ENCODE measurements at places on chromosomes 6 and 20.

DNA sequence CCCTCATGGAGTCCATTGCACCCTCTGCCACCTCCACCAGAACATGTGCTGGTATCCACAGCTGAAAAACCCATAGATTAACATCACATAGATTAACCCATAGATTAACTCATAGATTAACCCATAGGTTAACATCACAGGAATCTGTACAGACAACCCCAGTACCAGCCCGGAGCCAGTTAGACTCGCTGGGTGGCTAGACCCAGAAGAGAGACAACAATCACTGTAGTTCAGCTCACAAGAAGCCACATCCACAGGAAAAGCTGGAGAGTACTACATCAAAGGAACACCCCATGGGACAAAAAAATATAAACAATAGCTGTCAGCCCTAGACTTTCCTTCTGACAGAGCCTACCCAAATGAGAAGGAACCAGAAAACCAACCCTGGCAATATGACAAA lies 25.1 kb downstream of the SERPINB9 start:
- DNase-seq: no peak

DNA sequence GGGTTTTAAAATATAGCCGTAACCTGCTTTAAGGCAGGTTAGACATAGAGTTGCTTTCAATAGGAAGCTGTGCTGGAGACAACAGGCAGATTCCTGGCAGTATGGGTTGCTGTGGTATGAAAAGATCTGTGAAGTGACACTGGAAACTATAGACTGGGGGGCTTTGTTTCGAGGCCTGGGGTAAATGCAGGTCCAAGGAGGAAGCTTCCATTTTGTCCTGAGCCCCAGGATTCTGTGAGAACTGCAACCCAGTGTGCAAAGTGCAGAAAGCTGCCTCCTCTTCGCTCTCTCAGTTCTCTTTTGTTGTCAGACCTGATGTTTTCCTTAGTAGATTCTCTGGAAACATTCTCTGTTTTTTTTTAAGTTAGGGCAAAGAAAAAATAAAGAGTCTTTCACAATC lies 86.9 kb downstream of the LYRM4 start:
- peak; percentile 40 for DNase-seq

DNA sequence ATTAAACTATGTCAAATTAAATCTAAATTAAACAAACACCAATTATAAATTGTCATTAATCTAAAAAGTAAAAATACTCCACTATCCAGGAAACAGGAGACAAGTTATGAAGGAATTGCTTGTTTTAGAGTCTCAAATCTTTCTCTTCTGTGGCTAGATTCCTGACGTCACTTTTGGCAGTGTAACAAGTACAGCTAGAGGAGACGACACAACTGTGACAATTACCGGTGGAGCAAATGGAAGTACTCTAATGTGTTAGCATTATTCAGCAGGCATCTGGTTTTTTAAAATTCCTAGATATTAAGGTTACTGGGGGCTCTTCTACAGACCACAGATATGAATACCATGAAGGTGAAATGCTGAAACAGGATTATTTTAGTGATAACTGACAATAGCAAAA lies 1042.7 kb downstream of the EPHA7 start:
- DNase-seq: no peak

DNA sequence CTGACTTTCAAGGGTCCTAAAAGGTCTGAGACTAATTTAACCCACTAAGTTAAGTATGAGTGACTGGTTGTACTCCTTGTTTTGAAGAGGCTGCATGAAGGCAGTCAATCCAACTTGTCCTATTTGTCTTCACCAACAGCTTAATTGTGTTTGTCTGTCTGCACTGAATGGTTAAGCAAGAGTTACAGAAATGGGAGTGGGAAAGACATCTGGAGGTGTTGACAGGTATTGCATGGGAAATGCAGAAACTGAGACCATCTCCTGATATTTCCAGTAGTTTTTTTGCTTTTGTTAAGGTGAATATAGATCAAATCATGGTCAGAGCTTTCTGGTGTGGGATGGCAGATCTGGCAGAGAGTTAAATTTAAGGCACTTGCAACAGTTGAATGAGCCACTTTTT lies 6.5 kb downstream of the FUT9 start:
- DNase-seq: no peak

GRCh38 chr6:34462551-34462971 lies 3.3 kb upstream of the PACSIN1 start:
- no peak for DNase-seq

DNA sequence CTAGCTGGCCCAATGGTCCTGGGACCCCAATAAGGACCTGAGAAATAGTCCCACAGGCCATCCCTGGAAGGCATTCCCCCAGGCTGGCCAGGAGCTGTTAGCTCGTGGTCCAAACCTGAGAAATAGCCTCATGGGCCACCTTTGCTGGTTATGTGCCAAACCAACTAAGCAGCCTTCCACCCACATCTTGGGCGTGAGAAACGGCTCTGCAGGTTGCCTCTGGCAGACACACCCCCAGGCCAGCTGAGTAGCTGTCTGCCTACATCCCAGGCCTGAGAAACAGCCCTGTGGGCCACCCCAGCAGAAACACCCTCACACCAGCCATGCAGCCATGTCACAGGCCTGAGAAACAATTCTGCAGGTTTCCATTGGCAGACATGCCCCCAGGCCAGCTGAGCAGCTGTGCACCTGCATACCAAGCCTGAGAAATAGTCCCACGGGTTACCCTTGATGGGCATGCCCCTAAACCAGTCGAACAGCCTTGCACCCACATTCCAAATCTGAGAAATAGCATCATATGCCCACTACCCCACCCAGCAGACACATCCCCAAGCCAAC lies 567.8 kb upstream of the ID4 start:
- DNase-seq: no peak

GRCh38 chr6:144178323-144178722 lies 28.0 kb downstream of the STX11 start:
- no peak for DNase-seq

- no peak for DNase-seq
Measured at GRCh38 chr20:10388597-10388996, 45.4 kb downstream of the MKKS start.

GRCh38 chr6:84651583-84651982 lies 112.8 kb downstream of the TBX18 start:
- no peak for DNase-seq

GRCh38 chr6:82322386-82322785 lies 41.2 kb upstream of the TPBG start:
- no peak for DNase-seq

- DNase-seq: no peak
Measured at GRCh38 chr6:12022481-12022880, 10.4 kb downstream of the HIVEP1 start.

DNA sequence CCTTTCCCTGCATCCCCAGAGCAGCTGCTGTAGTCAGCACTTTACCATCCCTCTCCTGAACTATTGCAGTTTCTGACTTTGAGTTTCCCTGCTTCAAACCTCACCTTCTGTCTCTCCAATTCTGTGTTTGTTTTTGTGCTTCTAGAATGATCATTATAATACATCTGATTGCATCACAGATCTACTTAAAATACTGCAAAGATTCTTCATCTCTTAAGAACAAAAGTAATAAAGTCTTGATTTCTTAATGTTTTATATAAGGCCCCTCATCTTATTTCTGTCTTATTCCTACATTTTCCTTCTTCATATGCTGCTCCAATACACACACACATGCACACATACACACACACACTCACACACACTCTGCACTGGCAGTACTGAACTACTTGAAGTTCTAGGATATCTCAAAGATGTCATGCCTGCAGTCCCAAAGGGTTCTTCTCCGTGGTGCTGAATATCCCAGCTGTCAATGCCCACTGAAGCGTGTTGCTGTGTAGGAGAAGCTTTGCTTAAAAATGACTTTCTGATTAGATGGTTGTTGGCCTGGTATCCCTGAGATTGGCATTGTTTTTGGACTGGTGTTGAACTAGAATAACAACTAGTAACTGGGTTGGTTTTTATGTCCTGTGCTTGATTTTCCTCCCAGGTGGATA lies 97.2 kb downstream of the MAP3K4 start:
- DNase-seq: no peak

GRCh38 chr20:20992686-20993360 lies 113.3 kb downstream of the LINC00237 start:
- DNase-seq: no peak

- DNase-seq: no peak
Measured at GRCh38 chr6:44297063-44298038, 15.8 kb downstream of the AARS2 start.

DNA sequence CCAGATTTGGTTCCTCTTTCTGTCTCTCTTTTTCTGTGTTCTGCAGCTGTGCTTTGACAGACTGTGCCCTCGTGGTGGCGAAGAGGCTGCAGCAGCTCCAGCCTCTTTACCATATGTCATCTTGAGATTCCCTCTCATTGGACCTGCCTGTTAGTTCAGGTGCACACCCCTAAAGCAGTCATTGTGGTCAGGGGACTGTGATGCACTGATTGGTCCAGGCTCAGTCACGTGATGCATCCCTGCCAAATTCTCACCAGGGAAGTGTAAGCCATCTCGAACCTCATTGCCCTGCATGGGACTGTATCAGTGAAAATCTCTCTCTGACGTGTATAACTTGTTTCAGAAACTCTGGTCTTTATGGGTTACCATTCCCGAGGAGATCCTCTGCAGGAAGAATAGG lies 160.3 kb downstream of the EYA2 start:
- DNase-seq: no peak

- DNase-seq: no peak
Measured at GRCh38 chr6:47846752-47847151, 64.9 kb downstream of the OPN5 start.

GRCh38 chr20:24766826-24767622 lies 182.0 kb upstream of the CST7 start:
- DNase-seq: no peak

DNA sequence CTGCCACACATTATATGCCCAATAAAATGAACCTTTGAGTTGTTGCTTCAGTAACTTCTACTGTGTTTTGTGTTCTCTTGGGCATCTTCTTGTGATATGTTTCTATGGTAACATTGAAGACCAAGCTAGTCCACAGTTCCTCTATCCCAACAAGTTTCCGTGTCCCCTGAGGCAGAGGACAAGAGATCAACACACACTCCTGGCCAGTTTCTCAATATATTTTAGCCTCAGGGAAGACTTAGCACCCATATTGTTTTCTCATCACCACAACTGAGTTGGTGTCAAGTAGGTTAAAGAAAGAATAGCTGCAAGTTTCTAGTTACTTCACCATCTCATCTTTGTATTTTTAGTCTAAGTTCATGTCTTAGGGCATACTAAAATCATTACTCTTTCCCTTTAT lies 277.5 kb downstream of the UST start:
- no peak for DNase-seq

GRCh38 chr20:56925831-56926170 lies 296.7 kb downstream of the TFAP2C start:
- no peak for DNase-seq
